ENCODE measurements at places on chromosomes 7 and 10.

DNA sequence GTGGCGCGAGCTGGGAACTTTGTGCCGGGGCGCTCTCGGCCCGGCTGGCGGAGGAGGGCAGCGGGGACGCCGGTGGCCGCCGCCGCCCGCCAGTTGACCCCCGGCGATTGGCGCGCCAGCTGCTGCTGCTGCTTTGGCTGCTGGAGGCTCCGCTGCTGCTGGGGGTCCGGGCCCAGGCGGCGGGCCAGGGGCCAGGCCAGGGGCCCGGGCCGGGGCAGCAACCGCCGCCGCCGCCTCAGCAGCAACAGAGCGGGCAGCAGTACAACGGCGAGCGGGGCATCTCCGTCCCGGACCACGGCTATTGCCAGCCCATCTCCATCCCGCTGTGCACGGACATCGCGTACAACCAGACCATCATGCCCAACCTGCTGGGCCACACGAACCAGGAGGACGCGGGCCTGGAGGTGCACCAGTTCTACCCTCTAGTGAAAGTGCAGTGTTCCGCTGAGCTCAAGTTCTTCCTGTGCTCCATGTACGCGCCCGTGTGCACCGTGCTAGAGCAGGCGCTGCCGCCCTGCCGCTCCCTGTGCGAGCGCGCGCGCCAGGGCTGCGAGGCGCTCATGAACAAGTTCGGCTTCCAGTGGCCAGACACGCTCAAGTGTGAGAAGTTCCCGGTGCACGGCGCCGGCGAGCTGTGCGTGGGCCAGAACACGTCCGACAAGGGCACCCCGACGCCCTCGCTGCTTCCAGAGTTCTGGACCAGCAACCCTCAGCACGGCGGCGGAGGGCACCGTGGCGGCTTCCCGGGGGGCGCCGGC lies 870 bp downstream of the FZD1 start:
- DNase-seq = no peak

DNA sequence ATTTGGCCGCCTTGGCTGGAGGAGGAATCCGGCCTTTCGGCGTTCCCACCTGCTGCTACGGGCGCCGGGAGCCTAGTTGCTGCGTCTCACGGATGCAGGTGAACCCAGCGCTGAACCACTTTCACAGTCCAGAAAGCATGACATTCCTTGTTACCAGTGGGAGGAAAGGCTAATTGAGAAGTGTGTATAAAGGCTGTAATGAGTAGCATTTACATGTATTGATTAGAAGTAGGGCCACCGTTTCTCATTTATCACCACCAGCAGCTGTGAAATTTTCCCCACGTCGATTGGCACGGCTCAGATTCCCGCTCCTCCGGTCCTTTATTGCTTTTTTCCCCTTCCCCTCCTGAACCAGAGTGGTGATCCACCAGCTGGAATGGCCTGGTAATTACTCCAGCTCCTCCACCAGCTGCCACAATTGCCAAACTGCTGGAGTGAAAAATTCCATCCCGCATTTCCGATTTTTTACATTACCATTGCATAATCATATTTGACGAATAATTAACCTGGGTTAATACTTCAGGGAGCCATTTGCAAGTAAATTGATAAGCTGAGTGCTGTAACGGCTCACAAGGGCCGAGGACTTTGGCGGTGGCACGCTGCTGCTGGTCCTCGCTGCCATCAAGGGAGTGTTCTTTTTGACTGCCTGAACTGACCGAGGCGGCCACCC lies 153.3 kb downstream of the POU6F2 start:
- no peak for DNase-seq

DNA sequence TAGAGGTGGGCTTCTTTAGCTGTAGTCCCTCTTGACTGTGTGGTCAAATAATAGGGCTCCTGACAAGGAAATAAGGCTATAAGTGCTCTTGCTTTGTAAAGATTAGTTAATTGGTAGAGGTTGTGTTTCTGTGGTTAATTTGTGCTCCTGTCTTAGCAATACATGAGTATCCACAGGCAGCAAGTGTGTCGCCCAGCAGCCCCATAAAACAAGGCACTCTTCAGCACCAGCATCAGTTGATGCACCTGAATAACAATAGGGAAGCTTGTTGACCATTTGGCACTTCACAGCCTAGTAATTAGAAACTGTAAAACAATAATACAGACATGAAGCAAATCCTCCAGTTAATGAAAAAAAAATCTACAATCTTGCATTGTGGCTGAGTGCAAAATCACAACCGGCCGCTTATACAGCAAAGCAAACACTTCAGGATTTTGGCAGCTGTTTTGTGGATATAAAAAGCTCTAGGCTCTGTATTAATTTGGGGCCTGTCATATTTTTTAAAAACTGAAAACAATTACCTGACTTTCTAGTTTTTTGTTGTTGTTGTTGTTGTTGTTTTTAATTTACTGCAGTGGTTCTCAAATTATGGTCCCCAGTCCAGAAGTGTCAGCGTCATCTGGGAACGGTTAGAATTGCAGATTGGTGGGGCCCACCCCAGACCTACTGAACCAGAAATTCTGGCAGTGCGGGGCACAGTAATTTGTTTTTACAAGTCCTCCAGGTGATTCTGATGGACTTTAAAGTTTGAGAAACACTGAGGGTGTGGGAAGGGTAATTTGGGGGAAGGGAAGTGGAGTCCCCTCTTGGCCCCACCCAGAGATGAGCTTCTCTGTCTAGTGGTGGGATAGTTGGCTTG lies 56.8 kb downstream of the AUTS2 start:
- DNase-seq = no peak

- no peak for DNase-seq
These were observed 8.4 kb downstream of the TCF7L2 start for GRCh38 chr10:112958275-112958995.

- DNase-seq = no peak
These were observed 32.5 kb downstream of the C10orf71 start for GRCh38 chr10:49331431-49331830.

DNA sequence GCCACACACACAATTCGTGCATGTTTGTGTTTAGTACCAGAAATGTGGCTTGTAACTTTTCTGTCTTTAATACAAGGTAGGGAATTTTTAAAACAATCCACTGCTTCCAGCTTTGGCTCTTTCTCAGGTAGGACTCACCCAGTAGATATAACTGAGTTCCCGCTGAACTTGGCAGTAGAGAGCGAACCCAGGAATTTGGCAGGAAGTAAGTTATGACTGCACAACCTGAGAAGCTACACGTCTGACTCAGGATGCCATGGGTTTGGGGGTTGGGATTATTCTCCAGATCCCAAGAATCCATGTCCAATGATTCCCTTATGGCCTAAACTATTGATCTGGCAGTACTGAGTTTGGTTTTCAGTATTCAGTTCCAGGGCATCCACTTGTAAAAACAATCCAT lies 499.7 kb downstream of the CALN1 start:
- no peak for DNase-seq

- no peak for DNase-seq
These were observed 6.2 kb upstream of the CHST15 start for GRCh38 chr10:124099604-124100003.

- no peak for DNase-seq
These were observed 220.8 kb upstream of the PRSS58 start for GRCh38 chr7:142478479-142479220.

DNA sequence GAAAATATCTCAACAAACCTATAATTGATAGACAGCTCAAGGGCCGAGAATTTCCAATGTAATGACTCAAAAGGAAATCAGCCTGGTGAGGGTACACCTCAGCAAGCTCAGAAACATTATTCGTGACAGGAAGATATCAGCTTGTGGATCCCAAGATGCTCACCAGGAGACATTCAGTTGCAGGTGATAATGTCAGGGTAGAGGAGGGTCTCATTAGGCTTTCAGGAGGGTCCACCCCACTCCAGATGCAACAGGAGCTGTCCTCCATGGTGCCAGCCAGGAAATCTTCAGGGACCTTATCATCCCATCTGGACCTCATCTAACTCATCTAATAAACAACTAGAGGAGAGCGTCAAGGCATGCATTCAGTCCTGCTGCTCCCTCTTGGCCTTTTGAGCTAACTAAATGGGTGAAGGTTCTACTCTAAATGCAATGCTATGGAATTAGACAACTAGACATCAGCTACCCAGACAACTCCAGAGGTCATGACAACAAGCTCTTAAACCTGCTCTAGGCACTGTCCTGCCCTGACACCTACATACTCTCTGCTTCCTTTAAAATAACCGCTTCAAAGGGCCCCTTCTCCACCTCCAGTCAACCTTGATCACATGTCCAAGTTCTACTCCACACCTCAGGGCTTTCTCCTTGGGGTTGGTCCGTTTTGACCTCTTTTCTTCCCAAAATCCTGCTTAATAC lies 4.3 kb upstream of the GIMAP5 start:
- no peak for DNase-seq

DNA sequence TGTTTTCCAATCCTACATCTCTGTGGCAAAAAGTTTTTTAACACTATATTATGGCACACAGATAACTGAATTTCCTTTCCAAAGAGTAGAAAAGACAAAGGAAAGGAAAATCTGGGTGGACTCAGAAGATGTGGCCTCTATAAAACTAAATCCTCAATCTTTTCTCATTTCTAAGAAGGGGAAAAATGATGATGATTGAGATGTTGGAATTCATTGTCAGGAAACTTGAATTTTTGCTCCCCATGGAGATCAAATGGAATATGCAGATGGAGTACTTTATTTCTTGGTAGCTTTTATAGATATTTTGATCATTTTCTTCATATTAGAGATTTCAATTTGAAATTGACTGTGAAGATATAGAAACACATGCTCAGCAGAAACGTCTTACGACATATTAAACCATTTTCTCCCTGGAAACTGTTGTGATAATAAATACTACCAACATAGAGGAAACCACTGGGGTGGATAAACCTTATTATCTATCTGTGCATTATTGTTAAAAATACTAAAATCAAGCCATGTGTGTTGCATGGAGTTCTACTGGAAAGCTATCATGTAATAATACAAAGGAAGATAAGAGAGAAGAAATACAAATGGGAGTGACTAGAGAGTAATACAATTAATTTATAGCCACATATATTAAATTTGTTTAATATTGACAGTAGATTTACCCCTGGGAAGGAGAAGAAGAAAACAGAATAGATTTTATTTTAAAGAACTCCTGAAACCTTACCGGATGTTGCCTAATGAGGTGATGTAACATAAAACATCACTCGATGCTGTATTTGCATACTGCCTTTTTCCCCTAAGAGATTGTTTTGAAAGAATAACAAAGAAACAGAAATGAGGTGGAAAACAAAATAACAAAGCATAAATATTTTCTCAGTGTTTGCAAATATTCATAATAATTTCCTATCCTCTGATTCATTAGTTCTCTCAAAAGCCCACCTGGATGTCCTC lies 931.2 kb upstream of the C7orf33 start:
- no peak for DNase-seq

DNA sequence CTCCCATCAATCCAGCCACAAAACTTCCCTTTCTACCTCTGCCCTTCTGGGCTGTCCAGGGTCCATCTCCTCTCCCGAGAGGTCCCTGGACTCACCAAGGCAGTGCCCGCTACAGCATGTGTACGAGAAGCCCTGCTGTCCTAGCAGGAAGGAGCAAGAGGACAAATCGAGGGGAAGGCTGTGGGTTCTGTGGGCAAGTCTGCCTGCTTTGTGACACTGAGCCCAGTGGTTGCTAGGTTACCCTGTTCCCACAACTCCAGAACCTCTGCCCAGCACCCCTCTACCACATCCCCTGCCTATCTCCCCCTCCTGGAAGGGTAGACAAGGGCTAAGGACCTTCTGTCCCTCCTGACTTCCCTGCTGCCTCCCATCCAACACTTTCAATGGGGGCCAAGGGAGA lies at the start of gene TBATA:
Gene TBATA, minus strand, starts transcription at position 188 of the 400 bp plus-strand sequence. CDS start 1,998 bp downstream, outside the sequence.
- DNase-seq = no peak

GRCh38 chr10:84314275-84314674 lies 14.1 kb upstream of the CCSER2 start:
- DNase-seq = no peak

DNA sequence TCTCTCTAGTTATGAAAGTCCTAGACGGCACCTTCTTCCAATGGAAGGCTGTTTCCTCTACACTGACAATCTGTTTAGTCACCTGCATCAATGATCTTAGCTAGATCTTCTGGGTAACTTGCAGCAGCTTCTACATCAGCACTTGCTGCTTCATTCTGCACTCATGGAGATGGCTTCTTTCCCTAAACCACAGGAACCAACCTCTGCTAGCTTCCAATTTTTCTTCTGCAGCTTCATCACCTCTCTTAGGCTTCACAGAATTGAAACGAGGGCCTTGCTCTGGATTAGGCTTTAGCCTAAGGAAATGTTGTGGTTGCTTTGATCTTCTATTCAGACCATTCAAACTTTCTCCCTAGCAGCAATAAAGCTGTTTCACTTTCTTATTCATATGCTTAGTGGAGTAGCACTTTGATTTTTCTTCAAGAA lies 24.6 kb downstream of the NAMPT start:
- DNase-seq = no peak

Measured in stimulated activated CD4-positive, alpha-beta T cell treated with anti-CD3 and anti-CD28 coated beads, Interleukin-12 subunit alpha, Interleukin-12 subunit beta, amount 100 ng/mL, for 24 hours (primary cell).